ENCODE measurements at places on chromosomes 12 and 14. TPM values are rescaled to one million over a fixed set of nuclear protein-coding genes. Genes with fewer than 3 reads are reported as not detected.

DNA sequence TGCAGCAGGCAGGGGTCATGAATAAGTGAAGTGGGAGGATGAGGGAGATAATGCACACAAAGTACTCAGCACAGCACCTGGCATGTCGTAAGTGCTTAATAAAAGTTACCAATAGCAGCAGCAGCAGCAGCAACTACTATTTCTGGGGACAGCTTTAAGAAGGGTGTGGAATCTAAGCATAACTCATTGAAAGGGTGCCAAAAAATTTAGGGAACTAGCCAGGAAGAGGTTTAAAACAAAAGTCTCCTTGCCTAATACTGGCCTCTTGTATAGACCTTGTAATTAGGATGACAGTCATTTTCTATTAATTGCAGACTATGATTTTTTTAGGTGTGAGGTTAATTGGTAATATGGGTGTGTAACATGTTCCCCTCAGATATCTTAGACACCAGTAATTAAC is 179.9 kb downstream of the PTPN11 start:
- H3K4me1 ChIP-seq = no peaks in the 10 kb centered on the region
- no peak overlapping the region for H3K27ac ChIP-seq
- H3K36me3 ChIP-seq = no peaks in the 10 kb centered on the region
- no peak for DNase-seq

GRCh38 chr12:124130691-124131591 is 157.9 kb downstream of the ZNF664 start:
- H3K36me3 ChIP-seq = no peaks in the 10 kb centered on the region
- no peak overlapping the region for H3K4me3 ChIP-seq
- H3K4me1 ChIP-seq = no peaks in the 10 kb centered on the region
- H3K27me3 ChIP-seq = no peaks in the 10 kb centered on the region
- no peak for DNase-seq

Gene SYCP3
- not detected for total RNA-seq

Gene TEDC1
- total RNA-seq = 6.4 TPM

- no peaks in the 10 kb centered on the region for H3K27me3 ChIP-seq
- no peak overlapping the region for H3K27ac ChIP-seq
- no peaks in the 10 kb centered on the region for H3K36me3 ChIP-seq
- no peak overlapping the region for H3K4me3 ChIP-seq
- H3K4me1 ChIP-seq = peaks cover 39% of the 10 kb centered on the region
Observed at GRCh38 chr12:117063162-117063911, 35.9 kb downstream of the TESC start.

Gene TMEM260
- total RNA-seq = 4.8 TPM

GRCh38 chr14:104356020-104356737 is 217.8 kb downstream of the KIF26A start:
- H3K36me3 ChIP-seq = no peaks in the 10 kb centered on the region
- H3K27me3 ChIP-seq = no peaks in the 10 kb centered on the region
- H3K27ac ChIP-seq = no peak overlapping the region
- peaks cover 6% of the 10 kb centered on the region for H3K4me1 ChIP-seq

Gene OAS3
- total RNA-seq = 10.5 TPM

- no peak overlapping the region for H3K4me3 ChIP-seq
- no peaks in the 10 kb centered on the region for H3K36me3 ChIP-seq
- DNase-seq = no peak
- H3K4me1 ChIP-seq = no peaks in the 10 kb centered on the region
- H3K27ac ChIP-seq = no peak overlapping the region
- no peaks in the 10 kb centered on the region for H3K27me3 ChIP-seq
Observed at GRCh38 chr12:94239332-94239993, 91.1 kb downstream of the PLXNC1 start.

Gene LRTM2
- not detected for total RNA-seq

Gene CCDC197
- not detected for total RNA-seq

Gene NFATC4
- 6.5 TPM for total RNA-seq

GRCh38 chr12:87310126-87310525 is 719.1 kb downstream of the C12orf50 start:
- H3K36me3 ChIP-seq = no peaks in the 10 kb centered on the region
- H3K27me3 ChIP-seq = no peaks in the 10 kb centered on the region
- H3K4me1 ChIP-seq = peaks cover 4% of the 10 kb centered on the region
- no peak for DNase-seq
- no peak overlapping the region for H3K27ac ChIP-seq

Gene GLI1
- 0.46 TPM for total RNA-seq

- no peak overlapping the region for H3K27ac ChIP-seq
Observed at GRCh38 chr12:82608706-82609105, 78.0 kb upstream of the TMTC2 start.

- H3K36me3 ChIP-seq = no peaks in the 10 kb centered on the region
- DNase-seq = no peak
- no peaks in the 10 kb centered on the region for H3K27me3 ChIP-seq
- no peaks in the 10 kb centered on the region for H3K4me1 ChIP-seq
- no peak overlapping the region for H3K4me3 ChIP-seq
Observed at GRCh38 chr12:7155471-7156034, 25.4 kb downstream of the CLSTN3 start.

DNA sequence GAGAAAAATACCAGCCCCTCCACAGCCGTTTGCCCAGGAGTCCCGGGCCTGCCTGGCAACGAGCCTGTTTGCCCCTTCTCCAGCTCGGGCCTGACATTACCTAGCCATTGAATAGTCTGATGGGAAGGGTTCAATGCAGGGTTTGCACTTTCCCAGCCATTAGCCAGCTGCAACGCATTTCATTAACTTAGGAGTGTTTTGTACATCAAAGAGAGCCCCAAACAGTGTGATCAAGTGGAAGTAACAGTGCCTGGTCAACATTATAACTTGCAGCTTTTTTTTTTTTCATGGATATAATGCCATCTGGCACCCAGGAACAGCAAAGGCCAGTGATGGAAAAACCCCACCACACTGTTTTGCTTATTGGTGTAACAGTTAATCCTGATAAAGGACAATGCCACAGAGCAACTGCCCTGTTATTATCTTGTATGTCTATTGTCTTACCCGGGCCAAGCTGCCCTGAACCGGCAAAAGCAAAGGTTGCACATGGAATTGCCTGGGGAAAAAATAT is 38.0 kb downstream of the BTG1 start:
- H3K4me1 ChIP-seq = peaks cover 29% of the 10 kb centered on the region
- no peak for DNase-seq
- H3K27me3 ChIP-seq = no peaks in the 10 kb centered on the region
- no peak overlapping the region for H3K4me3 ChIP-seq
- H3K36me3 ChIP-seq = no peaks in the 10 kb centered on the region

GRCh38 chr14:70664698-70665447 is 23.2 kb downstream of the TTC9 start:
- H3K27me3 ChIP-seq = no peaks in the 10 kb centered on the region
- H3K4me1 ChIP-seq = peaks cover 14% of the 10 kb centered on the region
- no peak for DNase-seq

Gene SLC7A7
- 2.3 TPM for total RNA-seq
